Stimulated activated CD8-positive, alpha-beta memory T cell treated with anti-CD3 and anti-CD28 coated beads, Interleukin-4, amount 100 ng/mL, for 4 hours (primary cell): ENCODE measurements at places on chromosomes 13 and 19.

DNA sequence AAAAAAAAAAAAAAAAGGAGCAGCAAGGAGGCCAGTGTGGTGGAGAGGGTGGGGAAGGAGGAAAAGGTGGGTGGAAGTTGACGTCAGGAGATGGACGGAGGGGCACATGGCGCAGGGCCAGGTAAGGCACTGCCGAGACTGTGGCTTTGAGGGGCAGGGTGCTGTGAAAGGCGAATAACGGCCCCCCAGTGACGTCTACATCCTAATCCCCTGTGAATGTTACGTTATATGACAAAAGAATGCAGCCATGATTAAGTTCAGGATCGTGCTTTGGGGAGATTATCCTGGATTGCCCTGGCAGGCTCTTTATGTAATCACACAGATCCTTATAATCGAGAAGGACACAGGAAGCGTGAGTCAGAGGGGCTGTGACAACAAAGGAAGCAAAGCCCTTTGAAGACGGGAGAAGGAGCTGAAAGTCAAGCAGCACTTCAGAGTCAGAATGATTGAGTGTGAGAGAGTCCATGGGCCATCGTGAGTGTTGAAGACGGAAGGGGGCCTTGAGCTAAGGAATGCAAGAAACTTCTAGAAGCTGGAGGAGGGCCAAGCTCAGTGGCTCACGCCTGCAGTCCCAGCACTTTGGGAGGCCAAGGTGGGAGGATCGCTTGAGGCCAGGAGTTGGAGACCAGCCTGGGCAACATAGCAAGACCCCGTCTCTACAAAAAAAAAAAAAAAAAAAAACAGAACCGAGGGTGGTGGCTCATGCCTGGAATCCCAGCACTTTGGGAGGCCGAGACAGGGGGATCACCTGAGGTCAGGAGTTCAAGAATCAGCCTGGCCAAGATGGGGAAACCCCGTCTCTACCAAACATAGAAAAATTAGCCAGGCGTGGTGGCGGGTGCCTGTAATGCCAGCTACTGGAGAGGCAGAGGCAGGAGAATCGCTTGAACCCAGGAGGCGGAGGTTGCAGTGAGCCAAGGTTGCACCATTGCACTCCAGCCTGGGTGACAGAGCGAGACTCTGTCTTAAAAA is 13.8 kb upstream of the CEACAM16 start:
- no peak for DNase-seq

- DNase-seq = peak; percentile 34
Measured at GRCh38 chr19:51097166-51097738, 11.0 kb downstream of the CTU1 start.

- no peak for DNase-seq
Measured at GRCh38 chr13:46577696-46578589, 25.0 kb downstream of the LRCH1 start.

- DNase-seq = peak; percentile 27
Measured at GRCh38 chr19:7349961-7350711, 1.4 kb downstream of the ARHGEF18 start.

DNA sequence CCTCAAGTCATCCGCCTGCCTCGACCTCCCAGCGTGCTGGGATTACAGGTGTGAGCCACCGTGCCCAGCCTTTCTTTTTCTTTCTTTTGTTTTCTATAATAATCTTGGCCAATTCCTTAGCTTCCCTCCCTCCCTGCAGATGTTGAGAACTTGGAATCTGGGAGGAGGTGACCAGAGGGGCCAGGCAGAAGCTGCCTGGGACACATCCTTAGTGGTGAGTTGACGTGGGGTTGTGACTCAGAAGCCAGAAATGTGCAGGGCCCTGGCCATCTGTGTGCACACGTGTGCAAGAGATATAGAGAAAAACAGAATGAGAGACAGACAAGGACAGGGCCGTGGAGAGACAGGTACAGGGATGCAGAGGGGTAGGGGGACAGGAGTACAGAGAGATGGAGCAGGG is 154.3 kb downstream of the SIPA1L3 start:
- no peak for DNase-seq

- peak; percentile 52 for DNase-seq
Measured at GRCh38 chr19:12194827-12195731, 32.2 kb downstream of the ZNF136 start.

DNA sequence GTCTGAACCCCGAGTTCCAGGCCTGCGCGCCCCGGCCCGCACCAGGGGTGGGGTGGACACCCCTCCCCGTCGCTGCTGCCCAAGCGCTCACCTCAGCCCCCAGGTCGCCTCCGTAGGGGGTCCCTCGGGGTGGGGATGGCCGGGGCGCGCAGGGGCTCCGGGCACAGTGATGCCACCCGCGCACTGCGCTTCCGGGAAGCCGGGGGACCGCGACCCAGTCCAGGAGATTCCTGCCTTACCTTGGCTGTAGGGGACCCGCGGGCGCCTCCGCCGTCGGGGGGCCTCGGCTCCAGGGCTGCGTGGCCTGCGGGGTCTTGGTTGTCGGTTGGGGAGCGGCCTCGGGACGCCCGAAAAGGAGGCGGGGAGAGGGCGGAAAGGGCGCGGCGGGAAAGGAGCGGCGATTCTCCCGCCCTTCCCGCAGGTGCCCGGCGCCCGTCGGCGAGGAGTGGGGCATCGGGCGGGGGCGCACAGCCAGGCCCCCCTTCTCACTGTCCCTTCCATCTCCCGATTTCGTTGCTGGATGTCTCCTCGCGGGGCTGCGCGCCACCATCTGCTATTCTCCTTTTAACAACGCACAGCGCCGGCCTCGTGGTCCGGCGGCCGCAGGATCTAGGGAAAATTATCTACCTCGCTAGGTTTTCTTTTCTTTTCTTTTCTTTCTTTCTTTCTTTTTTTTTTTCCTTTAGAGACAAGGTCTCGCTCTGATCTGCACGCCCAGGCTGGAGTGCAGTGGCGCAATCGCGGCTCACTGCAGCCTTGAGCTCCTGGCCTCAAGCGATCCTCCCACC is at the start of gene KEAP1:
KEAP1 (minus strand) TSS at position 355 of the 788 bp plus-strand sequence. CDS start 3,323 bp downstream, outside the sequence.
- no peak for DNase-seq

GRCh38 chr13:70363991-70364390 is 255.7 kb upstream of the KLHL1 start:
- no peak for DNase-seq

- DNase-seq = no peak
Measured at GRCh38 chr19:39645800-39646411, 9.8 kb upstream of the LGALS16 start.

DNA sequence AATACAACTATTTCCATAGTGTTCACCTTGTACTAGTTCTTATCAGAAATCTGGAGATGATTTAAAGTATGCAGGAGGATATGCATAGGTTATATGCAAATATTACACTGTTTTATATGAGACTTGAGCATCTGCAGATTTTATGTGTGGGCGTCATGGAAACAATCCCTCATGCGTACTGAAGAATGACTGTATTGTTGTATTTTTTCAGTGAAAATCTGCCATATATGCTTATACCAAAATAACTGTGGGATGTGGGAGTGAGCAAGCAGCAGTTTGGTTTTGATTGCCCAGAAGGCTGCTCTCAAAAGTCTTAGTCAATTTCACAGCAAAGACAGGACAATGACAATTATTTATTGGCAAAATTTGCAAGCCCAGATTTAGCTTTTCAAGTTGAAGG is 238.8 kb upstream of the PCDH20 start:
- DNase-seq = no peak

DNA sequence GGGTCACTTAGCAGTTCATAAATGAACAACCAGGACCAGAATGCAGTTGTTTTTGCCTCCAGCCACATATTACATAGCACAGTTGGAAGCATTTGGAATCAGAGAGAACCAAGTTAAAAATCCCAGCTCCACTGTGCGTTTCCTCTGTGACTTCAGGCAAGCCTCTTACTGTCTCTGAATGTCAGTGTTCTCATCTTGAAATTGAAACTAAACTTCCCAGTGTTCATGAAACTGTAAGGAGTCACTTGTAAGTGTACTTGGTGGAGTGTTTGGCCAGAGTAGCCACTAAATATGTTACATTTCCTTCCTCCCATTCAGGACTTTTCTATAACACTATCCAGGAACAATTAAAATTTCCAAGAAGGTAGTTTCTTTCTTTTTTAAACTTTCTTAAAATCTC is 276.8 kb downstream of the KCNRG start:
- no peak for DNase-seq

- DNase-seq = no peak
Measured at GRCh38 chr19:38667661-38668171, 20.3 kb downstream of the ACTN4 start.

DNA sequence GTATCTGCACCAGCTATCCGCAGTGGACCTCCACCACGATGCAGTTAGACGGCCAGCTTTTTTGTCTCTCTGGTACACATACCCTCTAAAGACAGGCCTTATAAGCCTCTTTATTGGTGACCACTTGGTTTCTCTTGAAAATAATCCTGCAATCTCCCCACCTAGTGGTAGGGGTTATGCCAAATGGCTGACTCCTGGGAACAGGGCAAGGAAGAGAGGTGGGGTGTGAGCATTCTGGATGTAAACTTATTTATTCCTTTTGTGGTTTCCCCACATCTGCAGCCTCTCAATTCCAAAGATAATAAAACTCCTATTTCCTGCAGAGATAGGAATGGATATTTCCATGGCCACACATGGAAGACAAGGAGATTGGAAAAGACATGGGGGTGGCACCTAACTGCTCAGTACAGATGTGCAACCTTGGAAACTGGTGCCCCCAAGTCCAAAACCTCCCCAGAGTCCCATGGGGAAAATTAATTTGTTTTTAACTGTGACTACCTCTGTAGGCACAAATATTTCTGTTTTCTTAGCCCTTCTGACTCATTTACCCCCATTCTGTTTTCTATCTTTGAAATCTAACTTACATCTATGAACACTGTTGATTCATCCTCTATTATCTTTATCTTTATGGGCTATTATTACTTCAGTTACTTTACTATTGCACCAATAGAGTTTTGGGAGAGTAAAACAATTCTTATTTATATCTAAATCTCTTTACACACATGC is 112.7 kb upstream of the TSHZ3 start:
- DNase-seq = no peak
